ENCODE measurements at places on chromosomes 6 and 20.

DNA sequence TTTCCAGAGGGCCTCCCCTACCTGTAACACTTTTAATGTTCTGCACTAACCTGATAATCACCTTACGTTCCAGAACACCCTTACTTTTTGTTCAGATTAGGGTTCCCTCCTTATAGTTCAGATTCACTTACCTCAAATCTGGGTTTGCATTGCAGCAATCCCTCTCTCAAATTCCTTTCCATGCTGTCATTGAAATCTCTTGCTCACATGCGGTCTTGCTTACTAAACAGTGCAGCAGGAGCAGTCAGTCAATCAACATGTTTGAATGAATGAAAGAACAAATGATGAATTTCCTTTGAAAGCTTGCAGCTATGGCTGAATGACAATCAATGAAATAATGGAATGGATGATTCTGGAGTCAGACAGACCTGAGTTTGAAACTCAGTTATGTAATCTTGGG, 200.1 kb downstream of the HIVEP2 start:
- no peak for DNase-seq

DNA sequence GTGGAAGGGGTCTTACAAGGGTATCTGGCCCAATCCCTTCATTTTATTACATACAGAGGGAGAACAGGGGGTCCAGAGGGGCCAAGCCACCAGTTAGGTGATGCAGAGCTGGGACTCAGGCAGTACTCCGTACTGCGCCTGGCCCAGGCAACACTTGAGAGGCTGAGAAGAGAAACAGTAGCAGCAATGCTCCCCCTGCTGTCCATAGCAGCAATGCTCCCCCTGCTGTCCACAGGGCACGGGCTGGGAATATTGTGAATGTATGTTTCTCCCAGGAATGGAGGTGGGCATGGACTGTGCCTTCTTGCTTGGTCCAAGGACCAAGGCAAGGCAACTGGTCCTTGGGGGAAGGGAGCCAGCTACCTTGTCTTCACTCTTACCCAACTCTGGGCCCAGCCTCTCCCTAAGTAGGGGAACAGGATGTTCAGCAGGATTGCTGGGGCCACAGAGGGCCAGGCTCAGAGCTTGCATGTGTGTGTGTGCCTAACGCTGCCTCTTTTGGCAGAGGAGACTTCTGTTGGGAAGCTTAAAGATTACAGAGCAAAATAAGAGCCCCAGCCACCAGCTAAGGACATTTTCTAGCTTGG, 14.8 kb upstream of the FAM83C start:
- DNase-seq = no peak

DNA sequence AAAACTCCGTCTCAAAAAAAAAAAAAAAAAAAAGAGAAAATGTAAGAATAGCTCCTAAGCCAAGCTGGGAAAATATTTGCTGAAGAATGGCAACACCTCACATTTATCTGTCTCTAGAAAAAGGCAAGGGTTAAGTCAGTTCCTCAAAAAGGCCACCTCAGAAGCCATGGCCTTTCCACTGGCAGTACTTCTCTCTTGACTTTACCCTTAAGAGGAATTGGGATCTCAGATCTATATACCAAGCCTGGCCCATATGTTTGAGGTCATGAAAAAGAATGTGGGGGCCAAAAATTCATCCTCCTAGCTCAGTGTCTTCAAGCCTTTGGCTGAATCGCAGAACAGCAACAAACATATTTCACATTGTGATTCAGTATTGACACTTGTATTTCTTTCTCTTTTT, 10.9 kb upstream of the NCOA3 start:
- DNase-seq = no peak

- DNase-seq = no peak
Observed at GRCh38 chr6:71481011-71481410, 192.4 kb downstream of the OGFRL1 start.

DNA sequence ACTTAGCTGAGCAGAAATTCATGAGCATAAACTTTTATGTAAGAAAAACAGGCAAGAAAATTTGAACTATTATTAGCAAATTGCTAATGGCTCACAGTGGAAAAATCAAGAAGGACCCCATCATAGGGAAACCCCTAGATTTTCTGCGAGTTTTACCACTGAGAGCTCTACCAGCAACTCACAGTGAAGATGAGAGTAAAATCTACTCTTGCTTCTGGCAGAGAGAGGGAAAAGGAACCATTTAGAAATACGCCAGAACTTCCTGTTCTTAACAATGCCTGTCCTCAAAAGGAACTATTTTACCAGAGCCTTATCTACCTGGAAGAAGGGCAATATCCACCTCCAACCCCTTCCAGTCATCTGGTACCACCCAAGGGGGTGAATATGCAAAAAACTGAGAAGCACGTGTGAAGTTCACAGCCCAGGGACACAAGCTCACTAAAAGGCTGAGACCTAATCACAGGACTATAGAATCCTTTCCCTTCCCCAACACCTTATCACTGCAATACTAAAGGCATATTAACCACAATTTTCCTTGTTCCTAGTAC, 34.4 kb upstream of the ASF1A start:
- DNase-seq = no peak

DNA sequence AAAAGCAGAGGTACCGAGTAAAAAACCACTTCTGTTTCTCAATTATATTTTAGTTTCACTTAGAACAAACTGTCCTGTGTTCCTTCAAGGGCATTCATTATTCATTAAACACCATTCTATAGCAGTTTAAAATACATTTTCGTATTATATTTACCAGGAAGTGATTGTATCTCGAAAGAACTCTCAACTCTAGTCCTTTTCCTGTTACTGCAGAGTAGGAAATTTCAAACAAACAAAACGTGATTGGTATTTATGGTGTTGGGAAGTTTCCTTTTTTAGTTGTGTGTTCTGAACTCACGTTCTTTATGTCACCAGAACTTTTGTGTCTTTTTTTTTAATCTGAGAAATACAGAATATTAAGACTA, 139.5 kb upstream of the BTBD3 start:
- DNase-seq = no peak

GRCh38 chr6:136795386-136795785, 3.1 kb upstream of the MAP3K5 start:
- DNase-seq = no peak

GRCh38 chr6:138007014-138007472, 100.2 kb downstream of the PERP start:
- DNase-seq = peak; percentile 2

DNA sequence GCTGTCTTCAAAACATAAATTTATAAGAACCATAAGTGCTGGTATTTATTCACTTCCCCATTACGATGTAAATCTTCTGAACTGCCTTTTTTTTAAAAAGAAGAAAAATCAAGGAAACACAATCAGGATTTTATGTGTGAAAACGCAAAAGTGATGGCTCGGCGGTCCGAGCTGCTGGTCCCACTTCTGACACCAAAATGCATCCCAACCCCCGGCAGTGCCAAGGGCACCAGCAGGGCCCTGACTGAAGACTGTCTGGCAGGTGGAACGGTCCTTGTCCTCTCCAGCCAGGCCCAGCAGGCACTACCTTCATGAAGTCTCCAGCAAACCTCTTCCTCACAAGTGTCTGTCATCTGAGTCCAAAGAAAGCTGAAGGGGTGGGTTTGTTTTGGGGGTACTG, 41.2 kb downstream of the TBC1D7 start:
- DNase-seq = no peak

DNA sequence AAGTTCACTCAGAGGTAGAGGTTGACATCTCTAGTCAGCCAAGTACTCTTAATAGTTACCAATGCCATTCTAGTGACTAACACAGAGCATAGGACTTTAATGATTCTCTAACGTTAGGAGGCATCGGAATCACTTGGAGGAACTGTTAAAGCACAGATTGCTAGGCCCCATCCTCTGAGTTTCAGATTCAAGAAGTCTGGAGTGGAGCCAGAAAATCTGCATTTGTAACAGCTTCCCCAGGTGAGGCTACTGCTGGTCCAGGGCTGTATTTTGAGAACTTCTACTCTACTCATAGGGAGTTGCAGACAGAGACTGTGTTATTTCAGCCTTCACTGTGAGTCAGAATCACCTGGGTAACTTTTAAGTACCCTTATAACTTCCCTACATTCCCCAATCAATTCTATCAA, 5.7 kb downstream of the LMBRD1 start:
- no peak for DNase-seq

GRCh38 chr6:91575032-91575431, 988.2 kb upstream of the MAP3K7 start:
- DNase-seq = no peak

DNA sequence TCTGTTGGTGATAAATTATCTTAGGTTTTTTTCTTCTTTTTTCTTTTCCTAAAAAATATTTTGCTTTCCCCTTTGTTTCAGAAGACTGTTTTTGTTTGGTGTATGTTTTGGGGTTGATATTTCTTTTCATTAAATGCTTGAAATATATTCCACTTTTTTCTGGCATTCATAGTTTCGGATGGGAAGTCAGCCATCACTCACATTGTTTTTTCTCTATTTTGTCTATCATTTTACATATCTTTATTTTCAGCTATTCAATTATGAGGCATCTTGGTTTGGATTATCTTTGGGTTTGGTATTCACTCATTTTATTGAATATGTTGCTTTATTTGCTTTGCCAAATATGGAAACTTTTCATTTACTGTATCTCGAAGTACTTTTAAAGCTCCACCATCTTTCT, 600.5 kb upstream of the EYS start:
- DNase-seq = no peak

DNA sequence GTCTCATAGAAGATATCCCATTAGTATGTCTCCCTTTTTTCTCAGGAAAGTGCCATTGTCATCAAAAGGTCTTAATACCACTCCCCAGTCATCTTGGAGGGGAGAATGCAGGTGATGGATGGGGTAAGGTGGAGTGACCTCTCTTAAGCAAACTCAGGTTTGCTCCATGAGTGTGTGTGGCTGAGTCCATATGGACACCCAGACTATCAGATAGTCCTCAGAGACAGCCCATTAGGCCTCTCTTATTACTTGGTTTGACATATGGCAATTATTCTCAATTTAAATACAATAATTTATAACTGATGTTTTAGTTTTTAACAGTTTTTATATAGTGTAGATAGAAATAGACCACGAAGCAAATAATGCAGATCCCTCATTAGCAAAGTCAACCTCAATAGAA, 23.2 kb downstream of the LAMA4 start:
- DNase-seq = no peak
